ENCODE measurements at places on chromosomes 5 and 9.
A peak's percentile ranks its signal among the peaks of the same experiment; 100 is the strongest.

GRCh38 chr9:97362777-97363545 is 48.9 kb upstream of the TDRD7 start:
- no peak for DNase-seq

DNA sequence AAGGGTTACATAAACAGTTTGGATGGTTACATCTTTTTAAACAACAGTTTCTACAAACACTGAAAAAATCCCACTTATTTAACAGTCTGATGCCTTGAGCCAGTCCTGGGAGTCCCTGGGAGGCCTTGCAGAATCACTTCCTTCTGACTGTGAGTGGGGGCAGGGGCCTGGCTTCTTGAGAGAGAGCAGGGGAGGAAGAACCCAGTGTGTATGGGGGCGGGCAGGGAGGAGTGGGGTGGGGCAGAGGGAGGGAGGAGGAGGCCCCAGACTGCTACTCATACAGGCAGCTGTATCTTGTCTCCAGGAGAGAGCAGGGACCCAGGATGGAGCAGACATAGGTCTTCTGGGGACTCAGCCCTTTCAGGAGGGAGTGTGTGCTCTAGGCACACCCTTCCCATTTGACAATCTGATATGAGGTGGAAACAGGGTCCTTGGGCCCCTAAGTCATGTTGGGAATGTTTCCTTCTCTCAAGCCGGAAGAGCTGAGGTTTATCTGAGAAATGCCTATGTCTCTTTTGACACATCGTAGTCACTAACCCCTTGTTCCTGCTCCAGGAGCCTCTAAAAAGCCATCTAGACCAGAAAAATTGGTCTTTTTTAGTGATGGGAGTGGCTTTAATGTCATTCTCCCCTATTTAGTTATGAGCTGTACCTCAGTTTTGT is 52.8 kb downstream of the IRF1 start:
- DNase-seq, result peak; percentile 63

DNA sequence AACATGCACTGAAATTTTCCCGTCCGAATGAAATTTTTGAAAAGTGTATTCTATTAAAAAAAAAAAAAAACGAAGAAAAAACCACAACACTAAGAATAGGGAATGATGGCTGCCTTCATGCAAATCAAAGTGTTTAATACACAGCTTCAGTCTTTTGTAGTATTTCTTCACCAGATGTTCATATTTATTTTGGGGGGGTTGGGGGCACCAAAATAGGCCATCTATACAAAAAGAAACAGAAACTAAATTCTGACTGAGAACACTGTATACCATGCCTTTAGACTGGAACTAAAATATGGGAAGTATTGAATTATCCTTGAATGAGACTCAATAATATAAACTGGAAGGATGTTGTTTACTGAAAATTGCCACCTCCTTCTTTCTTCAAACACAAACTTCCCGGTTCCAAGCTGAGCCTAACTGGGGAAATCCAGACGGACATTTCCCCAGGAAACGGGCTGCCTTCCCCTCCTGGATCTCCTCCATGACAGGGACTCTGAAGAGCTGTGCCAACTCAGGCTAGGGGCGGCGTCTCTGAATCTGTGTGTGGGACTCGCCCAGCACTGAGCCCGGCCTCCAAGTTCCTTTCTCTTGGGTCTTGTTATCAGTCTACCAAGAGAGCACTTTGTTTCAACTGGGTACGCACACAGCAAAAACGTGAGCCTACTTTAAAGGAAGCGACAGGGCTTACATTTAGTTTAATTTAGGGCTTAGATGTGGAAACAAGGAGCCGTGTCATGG is 511.3 kb upstream of the ADAMTS16 start:
- no peak for DNase-seq

DNA sequence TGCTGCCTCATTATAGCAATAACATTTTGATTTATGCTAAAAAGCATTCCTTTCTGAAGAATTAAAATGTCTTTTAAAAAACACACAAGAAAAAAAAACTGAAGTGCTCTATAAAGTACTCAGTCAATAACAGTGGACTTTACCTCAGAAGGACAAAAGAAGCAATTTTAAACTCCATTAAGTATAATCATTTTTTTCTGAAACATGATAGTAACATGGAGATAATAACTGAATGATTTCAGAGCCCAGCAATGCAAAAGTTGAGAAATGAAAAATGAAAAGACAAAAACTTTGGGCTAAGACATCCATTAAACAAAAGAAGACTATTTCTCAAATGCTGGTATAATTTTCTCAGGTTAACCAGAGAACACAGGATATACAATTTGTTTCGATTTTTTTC is 78.7 kb downstream of the RFX3 start:
- DNase-seq, result no peak

DNA sequence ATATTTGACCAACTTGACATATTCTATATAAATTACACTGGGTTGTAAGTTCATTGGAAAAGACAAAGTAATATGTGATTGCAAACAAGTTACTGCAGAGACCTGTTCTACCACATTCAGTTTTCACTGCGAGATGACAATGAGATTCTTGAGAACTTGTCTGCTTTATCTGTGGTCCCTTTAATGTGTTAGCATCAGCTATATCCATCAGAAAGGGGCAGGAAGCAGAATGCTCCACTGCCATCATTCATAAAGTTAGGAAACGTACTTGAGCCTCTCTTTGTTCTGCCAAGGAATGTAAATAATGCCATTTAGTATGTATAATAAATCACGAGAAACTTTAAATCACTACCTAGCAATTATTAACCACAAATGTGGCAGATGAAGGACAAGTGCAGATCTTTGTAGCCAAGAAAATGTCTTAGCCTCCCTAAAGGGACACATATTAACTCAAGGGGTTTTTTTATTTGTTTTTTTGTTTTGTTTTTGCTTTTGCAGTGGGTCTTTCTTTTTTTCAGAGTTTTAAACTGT is 59.4 kb downstream of the GIN1 start:
- DNase-seq, result peak; percentile 15

DNA sequence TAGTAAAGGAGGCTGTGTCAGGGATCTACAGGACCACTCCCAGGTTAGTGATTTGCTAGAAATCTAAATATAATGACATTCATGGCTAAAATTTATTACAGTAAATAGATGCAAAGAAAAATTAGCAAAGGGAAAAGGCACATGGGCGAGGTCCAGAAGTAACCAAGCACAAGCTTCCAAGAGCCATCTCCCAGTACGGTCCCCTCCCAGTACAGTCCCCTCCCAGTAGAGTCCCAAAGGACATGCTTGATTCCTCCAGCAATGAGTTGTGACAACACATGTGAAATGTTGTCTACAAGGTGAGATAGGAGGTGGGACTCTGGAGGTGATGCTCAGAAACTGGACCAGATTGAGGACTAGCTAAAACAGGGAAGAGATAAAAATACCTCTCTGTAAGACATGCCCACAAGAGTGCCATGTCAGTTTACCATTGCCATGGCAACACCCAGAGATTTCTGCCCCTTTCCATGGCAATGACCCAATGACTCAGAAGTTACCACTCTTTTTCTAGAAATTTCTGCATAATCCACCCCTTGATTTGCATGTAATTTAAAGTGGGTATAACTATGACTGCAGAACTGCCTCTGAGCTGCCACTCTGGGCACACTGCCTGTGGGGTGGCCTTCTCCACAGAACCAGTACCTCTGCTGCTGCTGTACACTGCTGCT is 27.9 kb upstream of the CEMIP2 start:
- no peak for DNase-seq

All from small intestine (tissue), 16 donors.